Activated naive CD4-positive, alpha-beta T cell treated with Interleukin-2 at 50 U/mL for 16 hours (primary cell): ENCODE measurements at places on chromosomes 6 and 20.

- peak; percentile 40 for DNase-seq
Measured at GRCh38 chr20:43983359-43983758, 68.7 kb downstream of the TOX2 start.

GRCh38 chr20:25083773-25084625 lies 2.1 kb upstream of the VSX1 start:
- DNase-seq: peak; percentile 64

- DNase-seq: no peak
Measured at GRCh38 chr6:25350573-25350972, 71.4 kb downstream of the CARMIL1 start.

- DNase-seq: no peak
Measured at GRCh38 chr6:110075406-110075805, 97.3 kb downstream of the GPR6 start.

GRCh38 chr6:126388104-126388598 lies 48.2 kb downstream of the CENPW start:
- no peak for DNase-seq

GRCh38 chr6:27873021-27873940 lies 38.9 kb downstream of the OR2B2 start:
- DNase-seq: peak; percentile 60

GRCh38 chr20:60882836-60883235 lies 369.2 kb upstream of the CDH4 start:
- DNase-seq: no peak

GRCh38 chr6:169957351-169957963 lies 206.0 kb downstream of the ERMARD start:
- no peak for DNase-seq

DNA sequence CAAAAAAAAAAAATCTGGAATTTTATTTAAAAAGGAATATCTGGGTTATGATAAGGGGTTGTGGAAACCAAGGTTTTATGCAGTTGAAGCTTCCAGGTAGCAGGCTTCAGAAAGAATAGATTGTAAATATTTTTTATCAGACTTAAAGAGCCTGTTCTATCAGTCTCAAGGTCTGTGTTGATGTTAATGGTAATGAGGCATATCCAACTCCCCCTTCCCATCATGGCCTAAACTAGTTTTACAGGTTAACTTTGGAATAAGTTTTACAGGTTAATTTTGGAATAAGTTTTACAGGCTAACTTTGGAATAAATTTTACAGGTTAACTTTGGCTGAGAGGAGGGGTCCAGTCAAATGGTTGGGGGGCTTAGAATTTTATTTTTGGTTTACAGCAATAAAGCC lies 92.4 kb downstream of the CD24 start:
- DNase-seq: no peak

- no peak for DNase-seq
Measured at GRCh38 chr6:138250513-138251247, 32.4 kb upstream of the PBOV1 start.

DNA sequence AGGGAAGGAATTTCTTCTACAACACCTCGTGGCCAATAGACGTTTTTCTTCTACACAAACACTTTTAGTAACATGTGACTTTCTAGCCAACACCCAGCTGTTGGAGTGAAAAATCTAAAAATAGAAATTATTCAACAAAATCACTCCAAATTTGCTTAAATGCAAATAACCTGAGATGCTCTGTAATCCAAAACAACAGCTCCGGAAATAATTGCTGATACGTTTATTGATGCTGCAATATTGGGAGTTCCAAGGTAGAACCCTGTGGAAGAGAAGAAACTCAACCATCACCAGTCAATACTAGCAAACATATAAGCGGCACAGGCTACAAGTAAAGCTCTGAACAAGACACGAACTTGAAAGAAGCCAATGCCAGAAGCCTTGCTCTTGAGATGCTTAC lies 230.6 kb downstream of the ALDH8A1 start:
- DNase-seq: no peak

DNA sequence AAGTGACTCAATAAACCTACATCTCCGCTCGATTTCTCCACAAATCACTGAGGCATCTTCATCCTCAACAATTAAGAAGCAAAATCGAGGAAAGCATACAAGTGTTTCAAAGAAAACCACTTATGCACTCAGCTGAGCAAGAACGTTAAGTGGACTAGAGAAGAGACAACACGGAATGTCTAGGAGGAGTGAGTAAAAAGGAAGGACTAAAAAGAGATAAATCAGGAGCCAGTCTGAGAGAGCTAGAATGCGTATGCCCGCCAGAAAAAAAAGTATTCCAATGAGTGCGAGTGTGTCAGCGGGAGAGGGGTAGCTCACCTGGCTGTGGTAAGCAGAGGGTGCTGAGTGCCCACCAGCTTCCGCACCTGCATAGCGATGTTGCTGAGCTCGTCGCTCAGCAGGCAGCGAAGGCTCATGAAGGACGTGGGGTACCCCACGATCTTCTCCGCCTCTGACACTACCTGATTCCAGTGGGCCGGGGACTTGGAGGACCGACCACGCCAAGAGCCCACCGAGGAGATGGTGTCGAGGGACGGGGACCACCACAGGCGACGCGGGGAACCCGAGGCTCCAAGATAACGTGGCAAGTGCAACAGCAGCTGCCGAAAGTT lies 587 bp downstream of the PDSS2 start:
- DNase-seq: no peak

DNA sequence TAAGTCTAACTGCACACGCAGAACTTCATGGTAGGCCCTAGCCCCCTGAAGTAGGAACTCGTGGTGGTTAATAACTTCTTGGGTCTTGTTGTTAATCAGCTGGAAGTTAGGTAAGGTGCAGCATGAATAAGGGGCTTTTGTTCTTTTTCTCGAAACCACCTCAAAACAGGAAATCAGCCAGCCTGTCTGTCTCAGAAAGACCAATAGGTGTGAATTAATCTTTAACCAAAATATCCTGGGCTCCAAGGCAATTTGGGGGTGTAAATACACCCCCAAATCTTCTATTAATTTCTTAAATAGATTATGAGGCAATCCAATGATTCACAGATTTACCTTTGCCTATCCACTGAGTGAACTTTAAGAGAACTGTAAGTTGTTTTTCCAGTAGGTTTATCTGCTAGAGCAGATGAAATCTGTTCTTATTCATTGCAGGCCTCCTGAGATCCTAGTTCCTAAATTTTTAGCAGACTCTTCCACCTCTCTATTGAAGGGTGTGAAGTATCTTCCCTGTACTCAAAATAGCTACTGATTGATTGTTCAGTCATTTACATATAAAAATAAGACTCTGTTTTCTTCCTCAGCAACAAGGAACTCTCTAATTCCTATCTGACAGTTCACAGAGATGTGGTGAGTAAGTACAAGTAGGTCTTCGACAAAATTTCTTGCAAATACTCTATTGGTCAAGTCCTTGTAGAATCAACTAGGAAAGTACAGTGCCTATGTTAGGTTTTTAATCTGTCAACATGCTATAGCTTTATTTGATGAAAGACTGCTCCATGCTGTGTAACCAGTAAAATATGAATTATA lies 427.1 kb upstream of the NOX3 start:
- DNase-seq: no peak

GRCh38 chr6:70059039-70059719 lies 192.8 kb downstream of the COL19A1 start:
- no peak for DNase-seq

GRCh38 chr6:130574146-130574545 lies 208.3 kb downstream of the TMEM200A start:
- DNase-seq: no peak

GRCh38 chr6:145875496-145876211 lies 61.1 kb upstream of the FBXO30 start:
- no peak for DNase-seq

GRCh38 chr20:2930538-2930937 lies 57.3 kb downstream of the PTPRA start:
- DNase-seq: no peak

DNA sequence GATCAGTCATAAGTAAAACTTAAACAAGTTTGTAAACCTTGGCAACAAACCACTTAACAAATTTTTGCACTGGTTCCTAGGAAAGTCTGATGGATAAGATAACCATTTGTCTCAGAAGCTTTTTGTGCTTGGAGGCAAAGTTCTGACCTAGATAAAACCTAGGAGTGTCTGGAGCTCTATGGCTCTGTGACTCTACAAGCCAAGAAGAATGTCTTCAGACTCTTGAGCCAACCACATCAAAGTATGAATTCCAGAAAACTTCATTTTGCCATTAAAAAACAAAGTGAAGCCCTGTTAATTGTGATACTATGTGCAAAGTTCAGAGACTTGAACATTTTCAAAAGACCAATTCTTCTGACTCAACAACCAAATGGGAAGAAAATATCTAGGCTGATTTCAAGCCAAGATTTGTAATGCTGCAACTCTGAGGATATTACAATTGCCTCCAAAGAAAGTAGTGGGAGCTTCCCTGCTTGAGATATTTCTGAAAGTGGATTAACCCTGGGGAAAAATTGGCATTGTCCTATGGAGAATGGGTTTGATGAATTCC lies 158.1 kb upstream of the FOXQ1 start:
- no peak for DNase-seq

DNA sequence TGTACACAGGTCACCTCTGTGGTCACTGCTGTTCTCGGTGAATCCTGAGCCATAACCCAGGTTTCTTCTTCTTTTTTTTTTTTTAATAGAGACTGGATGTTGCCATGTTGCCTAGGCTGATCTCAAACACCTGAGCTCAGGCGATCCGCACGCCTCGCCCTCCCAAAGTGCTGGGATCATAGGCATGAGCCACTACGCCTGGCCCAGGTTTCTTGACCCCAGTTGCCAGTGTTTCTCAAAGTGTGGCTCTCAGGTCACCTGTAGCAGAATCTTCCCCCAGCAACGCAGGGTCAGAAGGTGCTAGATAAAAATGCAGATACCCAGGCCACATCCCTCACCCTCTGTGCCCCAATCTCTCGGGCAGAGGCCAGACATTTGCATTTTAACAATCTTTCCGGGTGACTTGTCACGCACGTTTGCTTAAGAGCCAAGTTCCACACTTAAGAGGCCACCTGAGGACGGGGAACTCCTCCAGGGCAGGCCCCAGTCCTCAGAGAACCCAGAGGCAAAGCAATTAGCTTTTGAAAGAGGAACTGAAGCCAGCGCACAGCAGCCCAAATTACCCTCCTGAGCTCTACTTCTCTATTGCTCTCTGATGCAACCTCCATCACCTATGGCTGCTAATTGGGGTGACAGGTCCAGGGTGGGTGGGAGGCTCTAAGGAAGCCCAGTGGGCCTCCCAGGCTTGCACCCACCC lies 81.8 kb downstream of the NFATC2 start:
- DNase-seq: no peak

- DNase-seq: no peak
Measured at GRCh38 chr6:131231103-131231502, 95.8 kb downstream of the AKAP7 start.

GRCh38 chr20:39070484-39071231 lies 108.5 kb downstream of the DHX35 start:
- no peak for DNase-seq

- DNase-seq: no peak
Measured at GRCh38 chr6:41367700-41368099, 32.3 kb downstream of the NCR2 start.

DNA sequence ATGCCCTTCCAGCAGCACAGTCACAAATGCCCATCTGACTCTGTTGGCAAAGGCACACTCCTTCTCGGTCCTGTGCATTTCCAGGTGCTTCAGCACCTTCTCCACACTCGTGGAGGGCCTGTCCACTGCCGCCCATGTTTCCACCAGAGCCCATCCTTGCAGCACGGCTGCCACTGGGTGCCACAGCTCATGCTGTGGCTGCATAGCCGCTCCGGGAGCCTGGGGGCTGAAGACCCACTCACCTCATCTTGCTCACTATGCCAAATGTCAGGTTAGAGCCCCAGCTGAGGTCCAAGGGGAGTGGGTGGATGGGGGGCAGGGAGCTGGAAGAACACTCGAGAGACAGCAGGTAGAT lies 6.9 kb downstream of the ZKSCAN3 start:
- no peak for DNase-seq

DNA sequence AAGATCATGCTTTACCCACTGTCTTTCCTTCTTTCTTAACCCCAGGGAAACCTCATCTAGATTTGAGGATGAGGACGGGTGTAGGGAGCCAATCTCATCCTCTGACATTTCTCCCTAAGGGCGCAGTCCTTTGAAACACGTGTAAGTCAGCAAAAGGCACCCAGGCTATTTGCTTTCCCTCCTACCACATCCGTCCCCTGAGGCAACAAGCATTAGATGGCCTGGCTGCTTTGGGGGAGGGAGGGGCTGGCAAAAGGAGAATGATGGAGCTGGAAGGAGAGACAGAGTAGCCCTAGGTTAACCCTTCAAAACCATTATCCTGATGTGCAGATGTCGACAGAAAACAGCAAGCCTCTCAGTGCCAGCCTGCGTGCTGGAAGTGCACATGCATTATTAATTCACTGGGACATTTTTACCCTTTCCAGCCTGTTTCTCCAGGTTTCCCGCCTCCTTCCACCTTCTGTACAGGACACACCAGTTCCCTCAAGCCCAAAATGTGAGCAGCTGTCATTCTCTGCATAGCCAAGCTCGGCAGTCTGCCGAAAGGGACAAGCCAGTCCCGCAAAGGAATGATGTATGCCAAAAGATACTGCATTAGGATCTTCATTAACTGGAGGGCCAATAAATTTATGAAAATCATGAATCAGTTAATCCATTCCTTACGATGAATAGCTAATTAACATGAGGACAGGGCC lies 547.2 kb downstream of the CD83 start:
- DNase-seq: no peak

DNA sequence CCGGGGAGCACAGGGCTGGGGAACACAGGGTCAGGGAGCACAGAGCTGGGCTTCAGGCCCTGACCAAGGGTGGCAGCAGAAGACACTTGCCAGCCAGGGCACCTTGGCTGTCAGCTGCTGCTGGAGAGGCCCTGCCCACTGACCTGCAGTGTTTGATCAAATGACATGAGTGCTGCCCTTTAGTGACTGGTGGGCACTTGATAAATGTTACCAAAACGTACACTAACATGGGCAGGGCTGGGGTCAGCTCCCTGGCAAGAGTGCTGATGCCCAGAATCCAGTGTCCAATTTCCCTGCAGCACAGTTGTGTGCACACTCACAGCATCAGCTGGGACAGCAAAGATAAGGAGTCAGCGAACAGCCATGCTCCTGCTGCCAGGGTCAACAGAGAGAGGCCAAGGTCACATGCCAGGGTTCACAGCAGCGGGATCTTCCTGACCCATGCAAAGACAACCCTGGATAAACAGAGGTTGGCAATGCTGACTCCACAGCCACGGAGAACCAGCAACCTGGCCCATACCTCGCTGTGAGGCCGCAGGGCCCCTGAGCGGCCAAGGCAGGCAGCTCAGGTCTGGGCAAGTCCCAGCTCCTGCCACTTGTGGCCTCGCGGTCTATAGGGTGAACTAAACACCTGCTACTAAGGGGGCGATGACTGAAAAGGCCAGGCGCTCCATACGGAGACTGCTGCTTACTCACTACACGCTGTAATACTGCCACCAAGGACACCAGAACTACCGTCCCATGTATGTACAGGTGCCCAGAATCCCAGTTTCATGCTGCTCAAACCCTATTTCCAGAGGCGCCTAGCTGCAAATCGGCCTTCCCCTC lies 46.3 kb downstream of the NINL start:
- no peak for DNase-seq
